Activated naive CD8-positive, alpha-beta T cell treated with anti-CD3 and anti-CD28 coated beads for 36 hours (primary cell): ENCODE measurements at places on chromosomes 12 and 14.

DNA sequence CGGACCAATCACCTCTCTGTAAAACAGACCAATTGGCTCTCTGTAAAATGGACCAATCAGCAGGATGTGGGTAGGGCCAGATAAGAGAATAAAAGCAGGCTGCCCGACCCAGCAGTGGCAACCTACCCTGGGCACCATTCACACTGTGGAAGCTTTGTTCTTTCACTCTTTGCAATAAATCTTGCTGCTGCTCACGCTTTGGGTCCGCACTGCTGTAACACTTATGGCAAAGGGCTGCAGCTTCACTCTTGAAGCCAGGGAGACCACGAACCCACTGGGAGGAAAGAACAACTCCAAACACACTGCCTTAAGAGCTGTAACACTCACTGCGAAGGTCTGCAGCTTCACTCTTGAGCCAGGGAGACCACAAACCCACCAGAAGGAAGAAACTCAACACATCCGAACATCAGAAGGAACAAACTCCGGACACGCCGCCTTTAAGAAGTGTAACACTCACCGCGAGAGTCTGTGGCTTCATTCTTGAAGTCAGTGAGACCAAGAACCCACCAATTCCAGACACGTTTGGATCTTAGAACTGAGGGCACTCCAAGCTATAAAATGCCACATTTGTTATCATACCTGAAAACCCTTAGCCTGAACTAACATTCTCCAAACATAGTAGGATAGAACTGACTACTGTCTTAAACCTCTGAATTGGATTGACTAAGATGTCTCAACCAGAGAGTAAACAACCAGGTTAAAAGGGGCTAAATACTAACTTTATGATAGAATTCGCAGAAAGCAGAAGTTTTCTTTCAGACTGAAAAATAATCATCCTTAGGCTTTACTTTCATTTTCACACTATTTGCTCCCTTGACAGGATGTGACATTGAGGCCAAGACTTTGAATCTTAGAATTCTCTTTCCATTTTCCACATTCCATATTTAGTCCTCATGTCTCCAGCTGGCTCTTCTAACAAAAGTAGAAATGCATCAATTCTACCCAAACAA lies 33.6 kb downstream of the CDKL1 start:
- no peaks in the 10 kb centered on the region for H3K27me3 ChIP-seq
- DNase-seq: peak; percentile 50
- peak overlapping the region; percentile 80 for H3K4me3 ChIP-seq
- peaks cover 17% of the 10 kb centered on the region for H3K36me3 ChIP-seq

GRCh38 chr12:99911967-99912366 lies 72.8 kb downstream of the ANKS1B start:
- no peak overlapping the region for H3K4me3 ChIP-seq
- H3K27ac ChIP-seq: no peak overlapping the region
- H3K36me3 ChIP-seq: no peaks in the 10 kb centered on the region
- no peaks in the 10 kb centered on the region for H3K27me3 ChIP-seq
- no peaks in the 10 kb centered on the region for H3K4me1 ChIP-seq

- H3K27ac ChIP-seq: peak overlapping the region; percentile 59
- H3K36me3 ChIP-seq: peaks cover 6% of the 10 kb centered on the region
- H3K4me3 ChIP-seq: peak overlapping the region; percentile 3
- no peak for DNase-seq
These were observed 85.1 kb downstream of the DIP2B start for GRCh38 chr12:50589650-50590435.

GRCh38 chr12:71981149-71981548 lies 42.5 kb downstream of the TPH2 start:
- DNase-seq: no peak
- no peaks in the 10 kb centered on the region for H3K4me1 ChIP-seq

GRCh38 chr14:92907316-92907911 lies 15.5 kb upstream of the CHGA start:
- H3K36me3 ChIP-seq: no peaks in the 10 kb centered on the region
- no peak for DNase-seq

DNA sequence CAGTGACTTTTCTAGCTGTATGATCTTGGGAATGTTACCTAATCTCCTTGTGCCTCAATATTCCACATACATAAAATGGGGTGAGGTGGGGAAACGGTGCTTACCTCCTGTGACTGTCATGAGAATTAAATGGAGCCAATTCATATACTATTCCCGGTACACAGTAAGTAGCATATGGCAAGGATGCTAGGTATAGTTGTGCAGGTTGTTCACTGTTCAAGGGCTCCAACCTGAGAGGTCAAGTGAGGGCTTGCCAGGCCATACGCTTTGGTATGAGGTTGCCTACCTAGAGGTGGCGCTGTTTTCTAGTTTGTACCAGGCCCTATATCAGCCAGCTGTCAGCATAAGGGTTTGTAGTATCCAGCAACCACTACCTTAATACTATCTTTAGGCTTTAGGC lies 3.6 kb upstream of the BATF start:
- no peak for DNase-seq
- no peaks in the 10 kb centered on the region for H3K27me3 ChIP-seq
- no peak overlapping the region for H3K4me3 ChIP-seq
- no peak overlapping the region for H3K27ac ChIP-seq

DNA sequence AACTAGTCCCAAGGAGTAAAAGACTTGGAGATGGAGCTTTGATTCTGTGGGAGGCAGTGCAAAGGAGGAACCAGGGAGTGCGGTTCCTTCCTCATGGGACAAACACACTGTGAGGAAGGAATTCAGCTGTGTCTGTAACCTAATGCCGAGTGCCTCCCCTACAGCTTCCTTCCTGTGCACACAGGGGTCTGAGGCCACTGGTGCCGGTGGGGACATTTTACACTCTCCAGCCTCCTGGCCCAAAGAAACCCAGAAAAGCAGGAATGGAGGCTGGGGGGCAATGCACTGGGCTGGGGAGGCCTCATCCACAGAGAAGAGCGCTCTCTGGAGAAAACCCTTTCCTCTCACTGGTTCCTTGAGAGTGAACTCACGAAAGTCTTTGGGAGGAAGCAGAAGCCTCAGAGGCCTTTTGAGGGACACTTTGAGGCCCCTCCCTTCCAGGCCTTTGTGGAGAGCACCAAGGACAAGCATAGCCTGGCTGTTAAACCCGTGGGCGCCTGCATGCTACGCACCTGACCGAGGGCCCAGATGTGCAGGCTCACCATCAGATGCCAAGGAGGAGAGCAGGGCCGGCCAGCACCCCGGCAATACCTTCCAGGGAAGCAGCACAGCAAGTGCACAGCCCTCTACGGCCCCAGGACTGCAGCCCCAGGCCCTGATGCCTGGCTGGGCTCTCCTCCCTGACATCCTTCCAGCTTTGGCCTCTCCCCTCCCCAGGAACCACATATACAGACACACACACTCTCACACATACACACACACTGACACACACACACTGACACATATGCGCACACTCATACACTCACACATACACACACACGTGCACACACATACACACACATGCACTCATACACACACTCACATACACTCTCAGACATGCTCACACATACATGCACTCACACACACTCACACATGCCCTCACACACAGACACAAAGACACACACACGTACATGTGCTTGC lies 52.0 kb downstream of the NFKBIA start:
- H3K27ac ChIP-seq: no peak overlapping the region
- H3K27me3 ChIP-seq: no peaks in the 10 kb centered on the region
- peaks cover 32% of the 10 kb centered on the region for H3K4me1 ChIP-seq
- DNase-seq: no peak
- no peak overlapping the region for H3K4me3 ChIP-seq

GRCh38 chr12:85575120-85576096 lies 260.8 kb downstream of the RASSF9 start:
- H3K4me1 ChIP-seq: no peaks in the 10 kb centered on the region
- H3K27me3 ChIP-seq: no peaks in the 10 kb centered on the region

DNA sequence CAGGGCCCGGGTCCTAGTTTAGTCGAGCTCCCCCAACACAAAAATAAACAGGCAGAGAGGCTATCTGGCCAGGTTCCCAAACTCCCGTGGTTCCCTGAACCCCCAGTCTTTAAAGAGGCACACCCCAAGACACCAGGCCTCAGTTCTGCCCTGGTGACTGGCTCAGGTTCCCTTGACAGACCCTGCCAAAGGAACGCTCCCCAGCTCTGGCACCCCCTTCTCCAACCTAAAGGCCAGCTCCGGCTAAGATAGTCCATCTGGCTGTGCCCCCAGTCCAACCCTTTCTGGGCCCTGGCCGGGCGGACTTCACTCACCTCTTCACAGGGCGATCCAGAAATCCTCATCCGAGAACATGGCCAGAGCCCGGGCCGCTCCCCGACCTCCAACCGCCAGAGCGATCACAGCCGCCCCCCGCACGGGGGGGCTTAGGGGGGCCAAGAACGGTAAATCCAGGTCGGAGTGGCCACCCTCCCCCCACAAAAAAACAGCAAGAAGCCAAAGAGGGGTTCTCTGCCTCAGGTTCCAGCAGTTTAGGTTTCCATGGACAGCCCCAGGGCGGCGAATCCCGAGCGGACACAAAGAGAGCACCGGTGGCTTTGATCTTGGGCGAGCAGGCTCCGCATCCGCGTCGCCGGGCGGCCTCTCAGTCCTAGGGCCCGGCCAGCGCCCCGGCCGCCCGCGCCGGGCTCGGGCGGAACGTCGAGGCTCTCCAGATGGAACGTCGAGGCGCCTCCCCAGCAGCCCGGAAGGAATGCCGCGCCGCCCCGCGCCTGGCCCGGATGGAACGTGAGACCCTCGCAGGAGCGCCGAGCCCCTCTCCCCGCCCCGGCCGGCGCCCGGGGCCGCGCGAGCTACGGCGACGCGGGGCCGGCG lies 1.1 kb downstream of the KMT2D start:
- H3K4me1 ChIP-seq: peaks cover 52% of the 10 kb centered on the region
- no peaks in the 10 kb centered on the region for H3K27me3 ChIP-seq
- peak; percentile 40 for DNase-seq
- H3K27ac ChIP-seq: peak overlapping the region; percentile 90
- peaks cover 11% of the 10 kb centered on the region for H3K36me3 ChIP-seq
- H3K4me3 ChIP-seq: peak overlapping the region; percentile 96

GRCh38 chr12:42802785-42803189 lies 213.2 kb upstream of the PRICKLE1 start:
- H3K27ac ChIP-seq: no peak overlapping the region
- no peak for DNase-seq
- no peaks in the 10 kb centered on the region for H3K36me3 ChIP-seq
- no peaks in the 10 kb centered on the region for H3K27me3 ChIP-seq
- no peaks in the 10 kb centered on the region for H3K4me1 ChIP-seq
